ENCODE measurements at places on chromosomes 3 and 15. TPM values are rescaled to one million over a fixed set of nuclear protein-coding genes. Genes with fewer than 3 reads are reported as not detected.

The PCOLCE2 gene
- total RNA-seq, result 2.9 TPM

The GPR62 gene
- 0.49 TPM for total RNA-seq

The GASK1A gene
- 0.33 TPM for total RNA-seq

The FAM107A gene
- total RNA-seq, result 0.13 TPM

The FBXW12 gene
- not detected for total RNA-seq

The NUSAP1 gene
- total RNA-seq, result 118 TPM
